ENCODE measurements at places on chromosomes 7 and 10. TPM values are rescaled to one million over a fixed set of nuclear protein-coding genes. Genes with fewer than 3 reads are reported as not detected.

- H3K27ac ChIP-seq = no peak overlapping the region
- no peaks in the 10 kb centered on the region for H3K36me3 ChIP-seq
- H3K4me1 ChIP-seq = peaks cover 17% of the 10 kb centered on the region
- no peak for DNase-seq
- no peak overlapping the region for H3K4me3 ChIP-seq
- H3K27me3 ChIP-seq = no peaks in the 10 kb centered on the region
Measured at GRCh38 chr7:120931243-120931642, 19.3 kb upstream of the ING3 start.

GRCh38 chr7:93055543-93056107 is 62.2 kb downstream of the SAMD9 start:
- no peak overlapping the region for H3K4me3 ChIP-seq
- no peak for DNase-seq
- H3K36me3 ChIP-seq = no peaks in the 10 kb centered on the region

GRCh38 chr7:5450549-5451327 is 27.1 kb upstream of the TNRC18 start:
- peak; percentile 79 for DNase-seq
- no peak overlapping the region for H3K4me3 ChIP-seq
- H3K36me3 ChIP-seq = no peaks in the 10 kb centered on the region
- H3K27me3 ChIP-seq = peaks cover 4% of the 10 kb centered on the region
- no peak overlapping the region for H3K27ac ChIP-seq

- H3K27me3 ChIP-seq = no peaks in the 10 kb centered on the region
- no peak for DNase-seq
Measured at GRCh38 chr7:18445916-18446520, 49.5 kb upstream of the HDAC9 start.

- H3K27me3 ChIP-seq = no peaks in the 10 kb centered on the region
- H3K4me3 ChIP-seq = no peak overlapping the region
- no peaks in the 10 kb centered on the region for H3K4me1 ChIP-seq
- DNase-seq = peak; percentile 9
Measured at GRCh38 chr7:1856161-1856887, 186.2 kb downstream of the ELFN1 start.

DNA sequence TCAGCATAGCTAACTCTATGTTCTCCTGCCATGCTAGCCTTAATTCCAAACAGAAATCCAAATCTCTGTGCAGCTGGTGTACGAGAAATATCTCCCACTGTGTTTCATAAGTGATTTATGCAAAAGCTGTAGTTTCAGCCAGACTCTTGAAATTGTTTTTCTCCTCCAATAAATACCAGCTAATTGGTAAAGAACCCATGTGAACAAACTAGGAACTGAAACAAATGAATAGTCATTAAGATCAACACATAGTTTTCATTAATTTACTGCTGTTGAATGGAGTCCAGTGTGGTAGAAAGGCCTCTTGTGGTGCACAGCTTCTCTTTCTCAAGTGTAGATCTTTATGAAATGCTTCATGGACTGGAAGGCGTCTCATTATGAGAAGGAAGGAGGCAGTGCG is 18.4 kb downstream of the PPP1R17 start:
- peaks cover 68% of the 10 kb centered on the region for H3K27me3 ChIP-seq
- H3K4me3 ChIP-seq = no peak overlapping the region
- peaks cover 18% of the 10 kb centered on the region for H3K4me1 ChIP-seq

The GRM3 gene
- total RNA-seq = 1.5 TPM

The DUSP5 gene
- 55.1 TPM for total RNA-seq

DNA sequence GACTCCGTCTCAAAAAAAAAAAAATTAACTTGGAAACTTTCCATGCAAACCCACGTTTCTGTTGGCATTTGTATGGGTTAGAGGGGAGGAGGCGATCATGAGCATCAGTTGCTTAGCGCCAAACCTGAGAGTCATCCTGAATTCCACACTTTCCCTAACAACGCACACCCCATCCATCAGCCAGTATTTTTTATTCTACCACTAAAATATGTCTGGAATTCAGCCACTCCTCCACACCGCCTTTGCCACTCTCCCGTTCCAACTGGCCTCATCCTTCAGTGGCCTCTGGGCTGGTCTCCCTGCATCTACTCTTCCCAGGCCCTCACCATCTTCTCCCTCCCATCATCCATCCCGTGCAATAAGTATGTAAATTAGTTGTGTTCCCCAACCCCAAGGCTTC is 4.7 kb upstream of the LMBR1 start:
- H3K4me3 ChIP-seq = no peak overlapping the region
- H3K27me3 ChIP-seq = peaks cover 16% of the 10 kb centered on the region
- H3K36me3 ChIP-seq = no peaks in the 10 kb centered on the region
- no peak for DNase-seq

- no peak overlapping the region for H3K27ac ChIP-seq
- peaks cover 38% of the 10 kb centered on the region for H3K4me1 ChIP-seq
- peaks cover 4% of the 10 kb centered on the region for H3K27me3 ChIP-seq
Measured at GRCh38 chr7:116951366-116952292, 1.7 kb upstream of the ST7 start.

DNA sequence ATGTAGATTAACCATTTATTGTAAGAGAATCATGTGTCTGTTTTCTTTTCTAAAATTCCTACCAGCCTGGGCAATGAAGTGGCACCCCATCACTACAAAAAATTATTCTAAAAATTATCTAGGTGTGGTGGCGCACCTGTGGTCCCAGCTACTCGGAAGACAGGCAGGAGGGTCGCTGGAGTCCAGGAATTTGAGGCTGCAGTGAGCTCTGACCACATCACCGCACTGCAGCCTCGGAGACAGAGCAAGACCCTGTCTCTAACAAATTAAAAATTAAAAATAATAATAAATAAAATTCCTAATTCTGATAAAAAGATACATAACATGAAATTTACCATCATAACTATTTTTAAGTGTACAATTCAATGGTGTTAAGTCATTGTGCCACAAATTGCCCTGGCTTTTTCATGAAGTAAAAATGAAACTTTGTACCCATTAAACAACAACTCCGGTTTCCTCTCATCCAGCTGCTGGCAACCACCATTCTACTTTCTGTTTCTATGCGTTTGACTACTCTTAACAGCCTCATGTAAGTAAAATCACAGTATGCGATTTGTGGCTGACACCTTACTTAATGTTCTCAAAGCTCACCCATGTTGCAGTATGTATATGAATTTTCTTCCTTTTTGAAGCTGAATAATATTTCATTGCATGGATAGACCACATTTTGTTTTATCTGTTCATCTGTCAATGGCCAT is 20.6 kb upstream of the USP6NL start:
- no peak overlapping the region for H3K27ac ChIP-seq
- H3K36me3 ChIP-seq = no peaks in the 10 kb centered on the region
- H3K27me3 ChIP-seq = no peaks in the 10 kb centered on the region
- DNase-seq = no peak
- H3K4me3 ChIP-seq = no peak overlapping the region
- no peaks in the 10 kb centered on the region for H3K4me1 ChIP-seq

GRCh38 chr10:73653701-73654100 is 2.1 kb downstream of the SYNPO2L start:
- peaks cover 3% of the 10 kb centered on the region for H3K4me1 ChIP-seq
- no peak overlapping the region for H3K4me3 ChIP-seq
- H3K27ac ChIP-seq = no peak overlapping the region
- H3K36me3 ChIP-seq = no peaks in the 10 kb centered on the region
- peaks cover 2% of the 10 kb centered on the region for H3K27me3 ChIP-seq

DNA sequence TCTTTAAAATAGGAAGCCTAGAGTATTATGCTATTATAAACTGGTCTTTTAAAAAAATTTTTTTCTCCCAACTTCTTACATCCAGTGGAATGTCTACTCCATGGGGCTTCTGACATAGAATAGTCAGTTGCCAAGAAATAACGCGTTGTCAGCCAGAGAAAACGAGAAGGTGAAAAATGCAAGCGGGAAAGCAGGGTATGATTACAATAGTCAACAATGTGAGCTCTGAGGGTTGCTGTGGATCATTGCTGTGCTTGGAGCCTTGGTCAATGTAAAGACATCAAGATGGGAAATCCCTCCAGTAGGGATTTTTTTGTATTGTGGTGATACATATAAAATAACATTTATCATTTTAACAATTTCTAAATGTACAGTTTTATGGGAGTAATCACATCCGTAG is 27.6 kb upstream of the PLPP4 start:
- H3K4me3 ChIP-seq = no peak overlapping the region
- no peaks in the 10 kb centered on the region for H3K36me3 ChIP-seq
- no peak for DNase-seq
- no peaks in the 10 kb centered on the region for H3K27me3 ChIP-seq
- peaks cover 11% of the 10 kb centered on the region for H3K4me1 ChIP-seq
- no peak overlapping the region for H3K27ac ChIP-seq
